ENCODE measurements at places on chromosomes 6 and 20.

- no peak for DNase-seq
Measured at GRCh38 chr6:44053106-44053756, 74.0 kb downstream of the MRPL14 start.

DNA sequence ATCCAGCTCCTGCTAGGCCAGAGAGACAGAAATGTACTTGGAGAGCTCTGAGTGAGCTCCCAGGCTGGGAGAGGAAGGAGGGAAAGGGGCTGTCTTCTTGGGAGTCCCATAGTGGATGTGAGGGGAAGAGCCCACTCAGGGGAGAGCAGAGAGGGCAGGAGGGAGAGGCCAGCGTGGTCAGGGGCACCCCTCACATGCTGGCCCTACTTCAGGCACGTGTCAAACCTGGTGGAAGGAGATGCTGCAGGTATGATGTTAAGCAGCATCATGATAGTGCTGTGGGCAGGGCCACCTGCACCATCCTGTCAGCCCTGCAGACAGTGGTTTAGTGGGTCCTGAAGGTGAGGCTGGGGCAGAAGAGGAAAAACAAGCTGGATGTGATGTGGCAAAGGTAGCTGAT, 265.4 kb upstream of the RNF24 start:
- DNase-seq = no peak

- no peak for DNase-seq
Measured at GRCh38 chr6:169253337-169254238, at the start of gene THBS2. Gene THBS2 (minus strand): TSS chr6:169253846. CDS start chr6:169250784, 3,062 bp downstream.

DNA sequence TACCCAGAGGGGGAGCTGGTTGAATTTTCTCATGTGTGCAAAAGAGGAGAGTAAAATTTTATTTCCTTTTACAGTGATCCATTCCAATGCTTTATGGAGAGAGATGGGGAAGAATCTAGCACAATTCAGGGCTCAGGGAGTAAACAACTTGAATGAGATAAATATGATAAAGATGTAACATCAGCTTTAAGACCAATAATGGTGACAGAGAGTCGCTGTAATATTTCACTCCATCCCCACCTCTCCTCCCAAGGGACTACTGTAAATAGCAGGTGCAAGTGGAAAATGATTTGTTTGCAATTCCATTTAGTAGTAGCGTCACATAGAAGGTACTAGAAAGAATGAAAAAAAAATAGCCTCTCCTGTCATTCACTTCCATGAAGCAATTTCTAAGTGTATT, 4.8 kb downstream of the CRISP3 start:
- DNase-seq = no peak

DNA sequence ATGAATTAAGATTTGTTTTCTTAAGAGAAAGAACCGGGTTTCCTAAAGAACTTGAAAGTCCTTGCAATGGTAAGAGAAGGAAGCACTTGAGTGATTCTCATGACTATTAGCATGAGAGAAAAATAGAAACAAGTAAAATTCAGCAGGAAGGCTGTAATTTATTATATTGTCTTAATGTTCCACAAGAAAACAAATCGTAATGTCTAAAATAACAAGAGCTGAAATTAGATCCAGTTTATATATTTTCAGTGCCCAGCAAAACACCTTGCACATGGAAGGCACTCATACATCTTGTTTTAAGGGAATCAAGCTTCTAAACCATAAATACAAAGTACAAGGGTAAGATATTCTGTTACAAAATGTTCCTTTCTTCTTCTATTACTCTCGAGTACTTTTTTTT, 229.4 kb upstream of the PLN start:
- DNase-seq = no peak

DNA sequence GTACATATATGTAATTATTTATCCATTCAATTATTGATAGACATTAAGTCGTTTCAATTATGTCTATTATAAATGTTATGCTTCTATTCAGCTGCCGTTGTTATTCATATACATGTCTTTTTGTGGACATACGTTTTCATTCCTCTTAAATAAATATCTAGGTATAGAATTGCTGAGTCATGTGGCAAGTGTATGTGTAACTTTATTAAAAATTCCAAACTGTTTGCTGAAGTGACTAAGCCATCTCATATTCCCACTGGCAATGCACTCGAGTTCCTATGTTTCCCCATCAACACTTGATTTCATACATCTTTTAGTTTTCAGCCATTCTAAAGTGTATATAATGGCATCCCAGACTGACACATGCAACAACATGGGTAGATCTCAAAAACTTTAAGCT, 739.7 kb upstream of the POU3F2 start:
- no peak for DNase-seq

GRCh38 chr20:15976047-15976736, 597.1 kb downstream of the KIF16B start:
- no peak for DNase-seq

GRCh38 chr6:57216235-57217101, 5.6 kb downstream of the RAB23 start:
- no peak for DNase-seq

- no peak for DNase-seq
Measured at GRCh38 chr6:45707176-45707575, 308.5 kb downstream of the CLIC5 start.

GRCh38 chr6:43995137-43995536, 132.1 kb downstream of the MRPL14 start:
- no peak for DNase-seq

DNA sequence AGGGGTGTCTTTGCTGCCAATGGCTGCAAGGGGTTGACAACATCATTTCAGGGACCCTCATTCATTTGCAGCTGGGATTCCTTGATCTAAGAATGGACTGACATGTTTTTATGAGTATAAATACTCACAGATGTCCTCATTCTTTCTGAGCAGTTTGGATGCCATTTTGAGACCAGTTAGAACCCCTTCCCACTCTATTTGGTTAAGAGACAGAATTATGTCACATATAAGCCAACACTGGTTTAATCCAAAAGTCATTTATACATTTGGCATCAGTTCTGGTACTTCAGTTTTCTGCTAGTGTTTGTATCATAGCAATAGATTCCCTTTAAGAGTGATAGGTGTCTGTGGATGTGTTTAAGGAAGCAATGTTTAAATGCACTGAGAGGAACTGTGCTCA, 248.8 kb downstream of the SAMD5 start:
- DNase-seq = no peak

DNA sequence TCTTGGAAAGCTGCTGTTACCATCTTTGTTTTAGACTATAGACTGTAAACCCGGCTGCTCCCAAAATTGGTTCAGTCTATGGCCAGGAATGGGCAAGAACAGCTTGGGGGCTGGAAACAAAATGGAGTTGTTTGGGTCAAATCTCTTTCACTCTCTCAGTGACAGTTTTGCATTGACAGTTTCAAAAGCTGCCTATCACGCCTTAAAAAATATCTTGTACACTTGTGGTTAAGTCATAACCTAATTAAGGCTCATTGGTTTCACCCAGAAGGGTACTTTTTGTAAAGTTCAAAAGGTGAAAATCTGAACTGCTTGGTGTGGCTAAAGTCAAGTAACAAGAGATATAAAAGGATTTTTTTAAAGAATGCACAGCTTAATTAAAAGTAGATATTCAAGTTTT, 76.1 kb upstream of the PRL start:
- DNase-seq = no peak

GRCh38 chr6:150032598-150032997, 7.3 kb upstream of the RAET1L start:
- no peak for DNase-seq

- DNase-seq = no peak
Measured at GRCh38 chr20:49529470-49529869, 38.5 kb downstream of the PTGIS start.
